ENCODE measurements at places on chromosomes 16 and 17. TPM values are rescaled to one million over a fixed set of nuclear protein-coding genes. Genes with fewer than 3 reads are reported as not detected.
A peak's percentile ranks its signal among the peaks of the same experiment; 100 is the strongest.

CPNE7 gene
- total RNA-seq, result 8.1 TPM

DNA sequence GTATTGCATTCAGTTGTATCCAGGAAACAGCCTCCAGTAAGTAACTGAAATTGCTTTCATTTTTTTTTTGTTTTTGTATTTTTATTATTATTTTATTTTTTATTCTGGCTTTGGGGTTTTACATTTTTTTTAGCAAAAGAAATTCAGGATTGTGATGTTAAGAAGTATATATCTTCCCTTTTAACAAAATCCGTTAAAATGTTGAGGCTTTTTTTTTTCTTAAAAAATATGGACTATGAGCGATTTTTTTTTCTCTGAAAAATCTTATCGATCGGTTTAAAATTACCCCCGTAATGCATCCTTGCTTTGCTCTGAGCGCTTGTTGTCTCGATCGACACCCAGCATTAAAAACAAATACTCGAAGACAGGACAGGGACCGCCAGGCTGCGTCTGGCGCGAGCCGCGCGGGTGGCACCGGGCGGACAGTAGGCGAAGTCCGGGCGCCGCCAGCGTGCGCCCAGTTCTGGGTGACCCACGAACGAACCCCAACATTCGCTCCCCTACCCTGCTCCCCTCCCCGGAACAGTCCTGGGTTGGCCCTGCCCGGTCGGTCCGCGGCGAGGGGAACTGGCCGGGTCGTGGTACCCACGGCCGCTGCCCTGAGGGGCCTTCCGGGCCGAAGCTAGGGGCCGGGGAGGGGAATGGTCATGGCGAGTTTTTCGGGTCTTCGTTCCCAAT lies 482 bp downstream of the BAHCC1 start:
- DNase-seq, result peak; percentile 51

DNA sequence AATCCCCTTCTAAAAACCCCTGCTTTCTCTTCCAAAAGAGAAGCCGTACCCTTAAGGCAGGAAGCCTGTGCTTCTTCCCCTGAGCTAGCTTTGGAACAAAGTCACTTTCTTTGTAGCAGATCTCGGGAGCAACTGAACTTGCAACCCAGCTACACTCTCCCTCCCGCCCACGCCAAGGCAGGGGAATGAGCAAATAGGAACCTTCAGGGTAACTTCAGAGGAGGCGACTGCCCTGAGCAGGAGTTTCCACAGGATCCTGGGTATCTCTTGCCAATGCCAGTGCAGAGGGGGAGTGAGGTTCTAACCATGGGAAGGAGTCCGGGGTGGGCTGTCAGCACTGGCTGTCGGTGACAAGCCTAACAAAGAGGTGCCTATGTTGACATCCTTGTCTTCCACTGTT lies 5.9 kb upstream of the PIRT start:
- DNase-seq, result no peak

DNA sequence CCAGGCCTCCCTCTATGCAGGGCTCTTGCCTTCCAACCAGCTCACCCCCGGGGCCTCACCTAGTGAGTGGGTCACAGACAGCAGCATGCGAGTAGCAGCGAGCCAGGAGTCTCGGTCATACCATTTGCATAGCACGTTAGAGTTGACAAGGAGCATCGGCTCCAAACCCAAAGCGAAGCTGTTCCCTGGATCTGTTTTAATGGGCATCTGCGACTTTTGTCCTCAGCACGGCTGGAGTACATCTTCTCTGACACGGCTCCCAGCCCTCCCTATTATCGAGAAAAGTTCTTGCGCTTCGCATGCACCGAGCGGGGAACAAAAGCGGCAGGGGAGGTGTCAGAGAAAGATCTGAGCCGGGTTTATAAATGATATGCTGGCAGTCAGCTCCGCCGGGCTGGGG lies 253.3 kb downstream of the MAF start:
- no peak for DNase-seq

DNA sequence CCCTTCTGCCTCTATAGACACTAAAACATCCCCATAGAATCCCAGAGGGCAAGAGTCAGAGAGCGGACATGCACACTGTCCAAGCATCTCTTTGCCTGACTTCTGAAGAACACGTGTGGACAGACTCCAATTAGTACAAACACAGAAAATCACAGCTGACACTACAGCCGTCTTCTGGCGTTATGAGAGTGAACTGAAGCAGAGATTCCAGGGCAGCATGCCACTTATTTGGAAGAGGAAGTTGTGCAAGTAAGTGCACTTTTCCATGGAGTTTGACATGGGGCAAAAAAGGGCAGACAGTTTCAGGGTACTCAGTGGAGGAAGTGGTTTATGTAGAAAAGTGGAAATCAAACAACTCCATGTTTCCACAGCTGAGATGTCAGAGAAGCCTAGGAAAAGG lies 16.8 kb upstream of the ZNF287 start:
- DNase-seq, result no peak

DNA sequence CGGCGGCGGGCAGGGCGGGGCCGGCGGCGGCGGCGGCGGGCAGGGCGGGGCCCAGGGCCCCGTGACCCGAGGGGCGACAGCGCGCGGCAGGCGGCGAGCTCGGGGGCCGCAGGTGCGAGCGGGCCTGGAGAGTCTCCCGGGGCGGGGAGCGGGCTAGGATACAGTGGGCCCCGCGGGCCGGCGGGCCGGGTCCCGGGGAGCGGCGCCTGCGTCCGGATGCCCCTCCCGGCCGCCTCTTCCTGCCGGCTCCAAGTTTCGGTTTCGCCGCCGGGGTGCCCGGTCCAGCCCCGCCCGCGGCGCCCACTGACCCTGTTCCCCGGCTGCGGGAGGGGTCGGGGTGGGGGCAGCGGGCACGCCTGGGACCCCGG lies at the start of gene RNF213:
RNF213 (plus strand) TSS at position 62 of the 368 bp plus-strand sequence. CDS start 2,830 bp downstream, outside the sequence.
- DNase-seq, result peak; percentile 44
